ENCODE measurements at places on chromosomes 3 and 15. TPM values are rescaled to one million over a fixed set of nuclear protein-coding genes. Genes with fewer than 3 reads are reported as not detected.

- H3K36me3 ChIP-seq = peaks cover 11% of the 10 kb centered on the region
- H3K4me1 ChIP-seq = peaks cover 8% of the 10 kb centered on the region
- DNase-seq = no peak
- H3K4me3 ChIP-seq = no peak overlapping the region
Observed at GRCh38 chr3:120773932-120774331, 31.4 kb downstream of the GTF2E1 start.

GRCh38 chr15:92930054-92930621, 30.0 kb downstream of the CHD2 start:
- H3K27me3 ChIP-seq = no peaks in the 10 kb centered on the region
- H3K36me3 ChIP-seq = peaks cover 92% of the 10 kb centered on the region
- no peak overlapping the region for H3K4me3 ChIP-seq
- peaks cover 41% of the 10 kb centered on the region for H3K4me1 ChIP-seq
- DNase-seq = peak; percentile 4
- peak overlapping the region; percentile 47 for H3K27ac ChIP-seq

ATP13A5 gene
- total RNA-seq = not detected

DNA sequence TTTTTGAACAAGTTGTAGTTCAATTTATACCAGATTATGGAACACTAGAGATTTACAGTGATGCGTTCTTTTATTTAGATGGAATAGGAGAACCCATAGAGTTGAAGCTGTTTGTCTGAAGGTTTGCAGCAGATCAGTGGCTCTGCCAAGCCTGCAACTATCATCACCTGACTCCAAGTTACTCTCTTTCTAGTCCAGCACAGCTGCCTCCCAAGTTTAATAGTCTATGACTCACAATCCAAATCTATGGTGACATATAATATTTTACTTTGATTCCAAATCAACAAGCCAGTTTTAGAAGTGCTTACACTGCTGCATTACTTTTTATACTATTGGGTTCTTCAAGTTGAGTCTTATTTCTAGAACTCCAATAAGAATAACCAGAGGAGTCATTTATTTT, 400.4 kb downstream of the LPP start:
- H3K36me3 ChIP-seq = no peaks in the 10 kb centered on the region
- H3K4me1 ChIP-seq = peaks cover 27% of the 10 kb centered on the region
- peak overlapping the region; percentile 8 for H3K27ac ChIP-seq
- H3K4me3 ChIP-seq = no peak overlapping the region

XCR1 gene
- not detected for total RNA-seq

ZPLD1 gene
- under 0.01 TPM for total RNA-seq

AP3B2 gene
- total RNA-seq = 0.36 TPM

P2RY1 gene
- under 0.01 TPM for total RNA-seq

GRCh38 chr3:172464306-172464705, 16.1 kb upstream of the GHSR start:
- H3K4me3 ChIP-seq = no peak overlapping the region
- peaks cover 10% of the 10 kb centered on the region for H3K27me3 ChIP-seq
- no peak for DNase-seq
- no peak overlapping the region for H3K27ac ChIP-seq
- H3K4me1 ChIP-seq = peaks cover 7% of the 10 kb centered on the region
- no peaks in the 10 kb centered on the region for H3K36me3 ChIP-seq

DNA sequence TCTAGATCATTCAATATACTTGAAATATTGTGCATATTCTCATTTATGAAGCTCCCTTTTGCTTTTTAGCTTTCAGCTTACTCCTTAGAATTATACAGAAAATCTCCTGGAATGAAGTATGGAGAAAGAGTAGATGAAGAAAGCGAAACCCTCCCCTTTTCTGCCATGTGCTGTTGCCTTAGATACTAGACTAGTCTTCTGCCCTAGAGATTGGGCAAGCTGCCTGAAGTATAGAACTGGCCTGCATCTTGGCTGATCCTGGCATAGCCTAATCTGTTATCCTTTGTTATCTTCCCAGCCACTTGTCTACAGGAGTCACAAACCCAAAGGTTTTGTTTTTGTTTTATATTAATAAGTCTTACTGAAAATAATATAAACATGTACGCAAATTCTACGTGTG, 138.8 kb downstream of the RBPMS2 start:
- no peaks in the 10 kb centered on the region for H3K27me3 ChIP-seq
- H3K36me3 ChIP-seq = no peaks in the 10 kb centered on the region
- no peak overlapping the region for H3K27ac ChIP-seq
- no peak for DNase-seq

THAP10 gene
- 1.1 TPM for total RNA-seq

EXD1 gene
- not detected for total RNA-seq

OR5AC2 gene
- total RNA-seq = not detected

SLC2A2 gene
- total RNA-seq = not detected

- no peak overlapping the region for H3K4me3 ChIP-seq
- H3K27me3 ChIP-seq = no peaks in the 10 kb centered on the region
- no peaks in the 10 kb centered on the region for H3K4me1 ChIP-seq
- no peaks in the 10 kb centered on the region for H3K36me3 ChIP-seq
- no peak for DNase-seq
- no peak overlapping the region for H3K27ac ChIP-seq
Observed at GRCh38 chr3:166554023-166554422, 716.8 kb upstream of the BCHE start.

GRCh38 chr3:125556314-125556713, 36.3 kb upstream of the SNX4 start:
- DNase-seq = peak; percentile 79
- peaks cover 3% of the 10 kb centered on the region for H3K36me3 ChIP-seq
- H3K27me3 ChIP-seq = no peaks in the 10 kb centered on the region
- no peak overlapping the region for H3K4me3 ChIP-seq
- peak overlapping the region; percentile 34 for H3K27ac ChIP-seq

DNA sequence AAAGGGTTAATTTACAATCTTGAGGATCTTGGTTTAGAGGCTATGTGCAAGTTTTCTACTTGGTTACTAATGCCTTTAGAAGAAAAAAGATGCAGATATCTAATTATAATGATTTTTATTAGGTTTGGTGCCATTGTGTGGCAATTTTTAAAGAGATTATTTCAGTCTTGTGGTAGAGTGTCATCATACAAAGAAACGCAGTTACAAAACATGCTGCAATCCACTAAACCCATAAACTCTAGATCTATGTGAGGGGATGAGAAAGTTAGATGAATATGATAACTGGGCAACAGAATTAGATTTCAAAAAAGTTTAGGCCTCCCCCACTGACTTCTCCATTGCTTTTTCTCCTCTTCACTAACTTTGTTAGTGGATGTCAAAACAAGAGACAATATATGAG, 106.0 kb downstream of the ARPP21 start:
- no peak overlapping the region for H3K4me3 ChIP-seq
- H3K27ac ChIP-seq = no peak overlapping the region
- no peaks in the 10 kb centered on the region for H3K36me3 ChIP-seq
- no peak for DNase-seq
- no peaks in the 10 kb centered on the region for H3K4me1 ChIP-seq
- no peaks in the 10 kb centered on the region for H3K27me3 ChIP-seq

ECE2 gene
- not detected for total RNA-seq

ALDH1L1 gene
- not detected for total RNA-seq

CFAP161 gene
- under 0.01 TPM for total RNA-seq

DNA sequence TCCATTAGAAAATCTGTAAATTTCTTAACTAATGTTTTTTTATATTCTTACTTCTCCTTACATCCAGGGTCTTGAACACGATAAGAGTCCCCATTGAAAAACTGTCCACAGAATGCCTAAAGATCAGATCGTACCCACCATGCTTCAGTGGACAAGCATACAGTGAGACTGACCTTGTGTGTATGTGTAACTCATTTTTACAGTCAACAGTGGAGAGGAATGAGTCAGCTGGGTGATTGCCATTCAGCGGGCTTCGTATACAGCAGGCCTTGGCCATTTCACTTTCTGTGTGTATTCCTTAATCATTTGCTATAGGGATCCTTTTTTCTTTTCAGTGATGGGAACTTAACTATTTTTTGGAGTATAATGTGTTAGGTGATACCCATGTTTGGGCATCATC, 10.6 kb downstream of the PARP14 start:
- peaks cover 38% of the 10 kb centered on the region for H3K36me3 ChIP-seq
- no peak overlapping the region for H3K4me3 ChIP-seq
- no peaks in the 10 kb centered on the region for H3K27me3 ChIP-seq
- peak overlapping the region; percentile 3 for H3K27ac ChIP-seq
- peak; percentile 79 for DNase-seq

- no peak for DNase-seq
- no peaks in the 10 kb centered on the region for H3K36me3 ChIP-seq
- no peak overlapping the region for H3K4me3 ChIP-seq
- no peaks in the 10 kb centered on the region for H3K27me3 ChIP-seq
Observed at GRCh38 chr3:115409596-115409995, 213.7 kb upstream of the GAP43 start.

DPP8 gene
- total RNA-seq = 40.9 TPM

DNA sequence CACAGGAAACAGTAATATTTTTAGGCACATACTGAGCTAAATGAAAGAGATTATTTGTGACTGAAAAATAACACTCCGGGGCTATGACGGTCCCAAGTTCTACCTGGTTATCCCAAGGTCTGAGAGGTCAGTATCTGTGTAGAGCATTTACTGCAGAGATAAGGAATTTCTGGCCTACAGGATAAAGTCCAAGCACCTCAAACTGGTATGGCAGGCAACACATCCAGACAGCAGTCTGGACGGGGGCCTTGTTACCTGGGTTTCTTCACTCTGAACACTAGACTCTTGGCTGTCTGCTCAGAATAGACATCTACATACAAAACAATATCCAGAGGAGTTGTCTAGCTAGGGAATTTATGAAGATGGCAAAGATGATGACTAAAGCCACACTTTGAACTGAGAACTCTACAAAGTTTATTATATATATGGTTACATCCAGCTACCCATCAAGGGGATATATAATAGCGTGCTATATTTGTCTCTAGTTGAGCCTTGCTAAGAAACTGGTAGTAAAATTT, 42.0 kb upstream of the CLRN1 start:
- H3K36me3 ChIP-seq = no peaks in the 10 kb centered on the region
- no peak overlapping the region for H3K4me3 ChIP-seq
- DNase-seq = no peak

LINGO1 gene
- under 0.01 TPM for total RNA-seq

DNA sequence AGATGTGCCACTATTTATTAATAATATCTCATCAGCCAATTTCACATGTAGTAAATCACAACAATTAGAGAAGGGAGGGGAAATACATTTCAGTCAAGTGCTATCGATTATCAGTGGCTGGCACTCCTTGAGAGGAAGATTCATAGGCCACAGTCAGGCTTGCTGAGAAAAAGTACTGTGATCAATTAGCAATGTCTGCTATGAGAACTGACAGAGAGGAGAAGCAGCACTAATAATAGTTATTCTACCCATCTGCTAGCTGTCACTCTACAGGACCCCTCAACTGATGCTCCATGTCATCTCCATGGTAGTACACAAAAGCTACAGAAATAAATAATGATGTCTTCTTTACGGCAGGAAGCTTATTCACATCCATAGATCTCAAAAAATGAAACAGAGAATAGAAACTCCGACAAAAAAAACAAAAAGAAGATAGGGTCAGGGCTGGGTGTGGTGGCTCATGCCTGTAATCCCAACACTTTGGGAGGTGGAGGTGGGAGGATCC, 351.3 kb downstream of the FOXP1 start:
- no peak overlapping the region for H3K4me3 ChIP-seq
- H3K4me1 ChIP-seq = peaks cover 2% of the 10 kb centered on the region
- DNase-seq = no peak
- H3K36me3 ChIP-seq = no peaks in the 10 kb centered on the region
- no peaks in the 10 kb centered on the region for H3K27me3 ChIP-seq

CLRN1 gene
- not detected for total RNA-seq

- H3K4me1 ChIP-seq = no peaks in the 10 kb centered on the region
- H3K36me3 ChIP-seq = peaks cover 6% of the 10 kb centered on the region
- no peak overlapping the region for H3K4me3 ChIP-seq
- H3K27ac ChIP-seq = no peak overlapping the region
Observed at GRCh38 chr3:138542977-138543376, 51.1 kb downstream of the CEP70 start.

SLC35G2 gene
- 8.0 TPM for total RNA-seq

GRCh38 chr3:185363662-185364203, 797 bp downstream of the MAP3K13 start:
- peaks cover 12% of the 10 kb centered on the region for H3K4me1 ChIP-seq
- H3K36me3 ChIP-seq = no peaks in the 10 kb centered on the region
- H3K27ac ChIP-seq = peak overlapping the region; percentile 61
- DNase-seq = no peak
- peak overlapping the region; percentile 79 for H3K4me3 ChIP-seq

DNA sequence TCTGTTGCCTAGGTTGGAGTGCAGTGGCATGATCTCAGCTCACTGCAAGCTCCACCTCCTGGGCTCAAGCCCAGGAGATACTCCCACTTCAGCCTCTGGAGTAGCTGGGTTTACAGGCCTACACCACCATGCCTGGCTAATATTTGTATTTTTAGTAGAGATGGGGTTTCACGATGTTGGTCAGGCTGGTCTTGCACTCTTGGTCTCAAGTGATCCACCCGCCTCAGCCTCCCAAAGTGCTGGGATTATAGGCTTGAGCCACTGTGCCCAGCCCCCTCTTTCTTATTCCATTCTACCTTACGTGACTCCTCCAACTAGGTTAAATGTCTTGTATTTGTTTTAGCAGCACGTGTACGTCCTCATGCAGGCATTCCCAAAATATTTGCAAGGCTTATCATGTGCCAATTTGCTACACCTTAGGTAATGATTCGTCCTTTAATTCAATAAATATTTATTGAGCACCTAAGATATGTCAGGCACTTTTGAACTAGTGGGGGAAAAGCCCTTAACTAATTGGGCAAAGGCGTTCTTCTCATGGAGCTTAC, 14.9 kb upstream of the MAGI1 start:
- no peaks in the 10 kb centered on the region for H3K36me3 ChIP-seq
- no peak overlapping the region for H3K4me3 ChIP-seq
- no peak overlapping the region for H3K27ac ChIP-seq
- no peaks in the 10 kb centered on the region for H3K27me3 ChIP-seq
- H3K4me1 ChIP-seq = peaks cover 22% of the 10 kb centered on the region

NMNAT3 gene
- 0.59 TPM for total RNA-seq

DNA sequence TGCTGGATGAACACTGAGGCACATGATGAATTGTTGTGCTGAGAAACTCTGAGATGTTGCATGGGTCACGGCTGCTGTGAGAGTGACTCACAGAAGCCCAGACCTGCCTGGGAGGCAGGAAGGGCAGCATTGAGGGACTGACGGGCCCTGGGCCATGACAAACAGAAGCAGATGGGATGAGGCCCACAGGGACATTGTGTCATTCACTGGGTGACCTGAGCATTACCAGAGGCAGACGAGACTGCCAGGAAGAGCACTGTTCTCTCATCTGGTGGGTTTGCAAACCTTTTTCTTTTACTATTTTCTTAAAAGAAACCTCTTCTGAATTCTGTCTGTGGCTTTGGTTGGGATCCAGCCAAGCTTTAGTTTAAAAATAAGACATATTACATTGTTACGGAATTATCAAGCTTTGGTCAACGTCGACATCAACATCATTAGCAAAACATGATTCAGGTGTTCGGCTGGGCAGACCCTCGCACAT, 67.8 kb downstream of the BDH1 start:
- no peaks in the 10 kb centered on the region for H3K36me3 ChIP-seq
- peaks cover 38% of the 10 kb centered on the region for H3K4me1 ChIP-seq
- no peaks in the 10 kb centered on the region for H3K27me3 ChIP-seq
- H3K27ac ChIP-seq = peak overlapping the region; percentile 93
- H3K4me3 ChIP-seq = no peak overlapping the region
- DNase-seq = peak; percentile 96

Data from osteoblast (primary cell).